ENCODE measurements at places on chromosomes 3 and 15. TPM values are rescaled to one million over a fixed set of nuclear protein-coding genes. Genes with fewer than 3 reads are reported as not detected.

The CCDC54 gene
- total RNA-seq = not detected

The TUSC7 gene
- total RNA-seq = not detected

The MST1 gene
- 3.2 TPM for total RNA-seq

The FBXW12 gene
- total RNA-seq = not detected

The NOX5 gene
- not detected for total RNA-seq

- no peak for DNase-seq
- H3K27ac ChIP-seq = no peak overlapping the region
- H3K36me3 ChIP-seq = peaks cover 32% of the 10 kb centered on the region
- no peaks in the 10 kb centered on the region for H3K27me3 ChIP-seq
- H3K4me1 ChIP-seq = no peaks in the 10 kb centered on the region
- no peak overlapping the region for H3K4me3 ChIP-seq
Observed at GRCh38 chr15:101057841-101058407, 138.8 kb downstream of the LRRK1 start.

- peaks cover 88% of the 10 kb centered on the region for H3K4me1 ChIP-seq
- no peaks in the 10 kb centered on the region for H3K36me3 ChIP-seq
- H3K4me3 ChIP-seq = no peak overlapping the region
- DNase-seq = no peak
- H3K27me3 ChIP-seq = no peaks in the 10 kb centered on the region
Observed at GRCh38 chr3:128734523-128735189, 8.7 kb downstream of the RAB7A start.

- H3K36me3 ChIP-seq = no peaks in the 10 kb centered on the region
- no peak overlapping the region for H3K27ac ChIP-seq
- no peak for DNase-seq
- H3K4me3 ChIP-seq = no peak overlapping the region
Observed at GRCh38 chr3:151690645-151691044, 43.1 kb upstream of the AADACL2 start.

- no peak overlapping the region for H3K4me3 ChIP-seq
- no peak for DNase-seq
- no peaks in the 10 kb centered on the region for H3K27me3 ChIP-seq
- peak overlapping the region; percentile 68 for H3K27ac ChIP-seq
- no peaks in the 10 kb centered on the region for H3K36me3 ChIP-seq
- no peaks in the 10 kb centered on the region for H3K4me1 ChIP-seq
Observed at GRCh38 chr3:27557411-27557810, 73.2 kb upstream of the SLC4A7 start.

GRCh38 chr3:134376385-134376765, 2.1 kb upstream of the AMOTL2 start:
- H3K4me1 ChIP-seq = peaks cover 17% of the 10 kb centered on the region
- no peaks in the 10 kb centered on the region for H3K27me3 ChIP-seq
- no peak overlapping the region for H3K4me3 ChIP-seq
- no peak for DNase-seq

GRCh38 chr15:40567111-40567510, 2.0 kb upstream of the RPUSD2 start:
- no peak for DNase-seq
- H3K36me3 ChIP-seq = peaks cover 9% of the 10 kb centered on the region
- no peak overlapping the region for H3K27ac ChIP-seq
- no peaks in the 10 kb centered on the region for H3K27me3 ChIP-seq
- H3K4me3 ChIP-seq = no peak overlapping the region

- no peak overlapping the region for H3K4me3 ChIP-seq
- no peak for DNase-seq
- H3K36me3 ChIP-seq = no peaks in the 10 kb centered on the region
- H3K27me3 ChIP-seq = no peaks in the 10 kb centered on the region
- no peak overlapping the region for H3K27ac ChIP-seq
Observed at GRCh38 chr15:87653646-87654045, 602.9 kb downstream of the NTRK3 start.

DNA sequence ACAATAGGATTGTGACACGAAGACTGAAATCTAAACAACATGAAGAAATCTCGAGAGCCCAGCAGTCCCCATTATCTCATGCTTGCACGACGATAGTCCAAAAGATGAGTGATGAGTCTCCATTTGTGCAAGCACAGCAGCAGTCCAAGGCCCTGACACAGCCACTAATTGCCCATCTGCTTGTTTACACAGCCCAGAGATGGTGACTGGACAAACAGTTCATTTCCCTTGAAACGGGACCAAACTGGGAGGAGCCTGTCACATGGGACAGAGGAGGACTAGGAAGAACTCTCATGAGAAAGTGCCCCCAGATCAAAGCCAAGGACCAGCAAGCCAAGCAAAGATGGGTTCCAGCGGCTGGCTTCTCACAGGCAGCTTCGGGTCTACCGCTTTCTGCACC, 121.0 kb downstream of the GREM1 start:
- peaks cover 10% of the 10 kb centered on the region for H3K27me3 ChIP-seq
- H3K4me3 ChIP-seq = no peak overlapping the region
- DNase-seq = no peak
- no peaks in the 10 kb centered on the region for H3K36me3 ChIP-seq
- no peaks in the 10 kb centered on the region for H3K4me1 ChIP-seq

Measured in heart left ventricle (tissue), 16 donors.